ENCODE measurements at places on chromosomes 6 and 20.

DNA sequence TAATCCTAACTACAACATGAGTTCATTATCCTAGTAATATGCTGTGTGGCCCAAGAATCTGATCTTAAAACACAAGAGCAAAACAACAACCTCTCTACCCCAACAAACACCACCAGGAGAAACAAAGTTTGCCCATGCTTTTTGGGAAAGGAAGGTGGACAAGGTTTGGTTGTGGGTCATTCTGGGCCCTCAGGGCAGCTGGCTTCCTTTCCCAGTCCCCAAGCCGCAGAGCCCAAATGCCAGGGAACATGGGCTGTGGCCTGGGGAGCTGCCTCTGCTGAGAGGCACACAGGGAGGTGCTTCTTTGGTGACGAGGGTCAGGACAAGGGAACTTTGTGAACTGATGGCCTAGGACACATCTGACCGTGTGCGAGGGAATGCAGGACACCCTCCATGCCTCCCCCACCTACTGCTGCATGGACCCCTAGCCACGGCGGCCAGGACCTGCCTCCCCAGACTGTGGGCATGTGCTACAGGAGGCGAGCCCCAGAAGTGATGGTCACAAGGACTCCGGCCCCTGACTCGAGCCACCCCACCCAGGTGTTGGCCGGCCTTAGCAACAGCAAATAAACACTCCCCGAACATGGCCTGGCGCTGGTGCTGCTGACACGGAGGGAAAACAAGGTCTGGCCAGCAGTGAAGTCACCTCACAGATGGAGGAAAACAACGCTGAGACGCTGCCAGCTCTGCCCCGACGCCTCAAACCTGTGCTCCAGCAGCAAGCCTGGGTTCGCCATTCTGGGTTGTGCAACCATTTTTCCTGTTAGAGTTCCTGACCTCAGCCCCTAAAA is 55.6 kb downstream of the RRBP1 start:
- no peak for DNase-seq

GRCh38 chr6:154360476-154360875 is 3.9 kb upstream of the IPCEF1 start:
- no peak for DNase-seq

- DNase-seq = peak; percentile 31
These were observed 1023.3 kb downstream of the EYS start for GRCh38 chr6:64683682-64684081.

DNA sequence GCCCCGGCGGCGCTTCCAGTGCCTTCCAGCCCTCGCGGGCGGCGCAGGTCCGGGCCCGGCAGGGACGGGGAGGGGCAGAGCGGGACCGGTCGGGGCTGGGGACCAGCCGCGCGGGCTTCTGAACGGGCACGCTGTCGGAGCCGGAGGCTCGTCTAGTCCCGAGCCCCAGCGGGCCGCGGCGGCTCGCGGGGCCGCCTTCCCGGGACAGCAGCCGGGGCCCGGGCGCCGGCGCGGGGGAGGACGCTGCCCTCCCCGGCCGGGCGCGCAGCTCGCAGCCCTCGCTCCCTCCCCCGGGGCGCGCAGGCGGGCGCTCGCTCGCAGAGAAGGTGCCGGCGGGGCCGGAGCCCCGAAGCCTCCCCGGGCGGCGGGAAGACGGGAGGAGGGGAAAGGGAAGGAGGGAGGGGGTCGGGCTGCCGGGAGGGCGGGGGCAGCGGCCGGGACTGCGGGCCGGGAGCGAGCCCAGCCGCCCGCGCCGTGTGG is 696 bp upstream of the SIRPA start:
- peak; percentile 81 for DNase-seq

DNA sequence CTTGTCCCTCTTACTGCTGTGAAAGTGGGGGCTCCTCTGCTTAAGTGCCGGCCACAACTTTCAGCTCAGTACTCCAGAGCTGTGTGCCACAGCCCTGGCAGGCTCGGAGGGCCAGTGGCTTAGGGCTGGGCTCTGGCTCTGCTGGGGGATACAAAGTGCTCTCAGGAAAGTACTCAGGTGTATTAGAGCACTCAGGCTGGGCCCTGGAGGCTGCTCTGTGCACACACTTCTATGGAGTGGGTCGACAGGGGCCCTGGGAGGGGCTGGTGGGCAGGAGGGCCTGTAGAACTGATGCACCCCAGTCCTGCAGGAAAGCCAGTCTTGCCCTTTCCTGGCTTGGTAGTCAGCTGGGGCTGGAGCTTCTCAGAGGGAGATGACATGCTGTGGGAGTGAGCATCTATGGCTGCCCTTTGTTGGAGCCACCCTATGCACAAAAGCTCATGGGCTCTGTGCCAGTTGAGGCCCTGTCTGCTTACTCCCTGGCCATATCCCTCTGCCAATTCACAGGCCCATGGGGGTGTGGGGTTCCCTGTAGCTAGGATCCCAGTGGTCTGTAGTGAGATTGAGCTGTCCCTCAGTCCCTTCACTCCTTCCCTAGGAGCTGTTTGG is 22.0 kb downstream of the CENPW start:
- DNase-seq = no peak

GRCh38 chr20:35007413-35007812 is 51.7 kb downstream of the MYH7B start:
- DNase-seq = no peak

DNA sequence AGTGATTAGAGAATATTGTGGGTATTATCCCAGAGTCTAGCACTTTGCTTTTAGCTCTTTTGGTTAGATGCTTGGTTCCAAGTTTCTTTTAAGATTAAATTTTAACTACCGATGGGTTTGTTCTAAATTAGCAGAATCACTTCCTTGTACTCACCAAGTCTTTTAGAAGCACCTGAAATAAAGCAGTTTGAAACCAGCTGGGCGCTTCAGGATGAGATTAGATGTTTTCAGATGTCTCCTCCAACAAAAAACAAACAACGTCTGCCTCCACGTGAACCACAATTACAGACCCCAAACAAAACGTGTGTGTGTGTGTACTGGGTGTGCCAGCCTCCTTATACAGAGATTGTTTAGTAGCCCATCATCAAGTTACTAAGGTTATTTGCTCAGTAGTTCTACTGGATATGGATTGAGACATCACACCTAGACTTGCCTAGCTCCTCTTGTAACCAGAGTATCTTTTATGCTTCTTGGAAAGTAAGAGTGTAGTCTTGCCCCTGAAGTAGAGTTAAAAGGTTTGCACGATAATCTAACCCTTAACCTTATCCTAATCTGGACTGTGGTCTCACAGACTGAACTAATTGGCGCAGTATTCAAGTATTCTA is 2.3 kb downstream of the DSTN start:
- no peak for DNase-seq

- DNase-seq = no peak
These were observed 91.0 kb upstream of the MEI4 start for GRCh38 chr6:77561768-77562314.

GRCh38 chr6:52574709-52575501 is 2.0 kb downstream of the TRAM2 start:
- no peak for DNase-seq

- DNase-seq = no peak
These were observed 2.6 kb downstream of the TOP1 start for GRCh38 chr20:41031243-41031619.

GRCh38 chr6:2766767-2767656 is 1.8 kb downstream of the WRNIP1 start:
- DNase-seq = no peak

- no peak for DNase-seq
These were observed 52.6 kb upstream of the SYNJ2 start for GRCh38 chr6:157929076-157929475.

DNA sequence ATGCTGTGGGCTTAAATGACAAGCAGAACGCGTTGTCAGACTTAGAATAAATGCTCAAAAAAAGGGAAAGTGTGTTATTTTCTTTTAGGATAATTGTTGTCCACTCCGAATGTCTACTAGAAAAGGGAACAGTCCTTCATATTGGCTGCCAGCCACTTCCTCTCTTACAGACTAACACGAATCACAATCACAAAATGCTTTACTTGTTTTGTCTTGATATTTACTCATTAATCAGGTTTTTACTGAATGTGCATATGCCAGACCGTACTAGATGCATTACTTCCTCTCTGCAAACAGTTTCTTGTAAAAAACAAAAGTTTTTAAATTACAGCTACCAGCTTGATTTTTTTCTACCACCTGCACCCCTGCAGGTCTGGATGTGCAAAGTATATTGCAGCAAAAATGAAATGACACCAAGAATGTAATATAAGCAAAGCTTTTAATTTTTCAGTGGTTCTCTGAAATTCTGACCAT is 821 bp downstream of the DHX35 start:
- DNase-seq = no peak

DNA sequence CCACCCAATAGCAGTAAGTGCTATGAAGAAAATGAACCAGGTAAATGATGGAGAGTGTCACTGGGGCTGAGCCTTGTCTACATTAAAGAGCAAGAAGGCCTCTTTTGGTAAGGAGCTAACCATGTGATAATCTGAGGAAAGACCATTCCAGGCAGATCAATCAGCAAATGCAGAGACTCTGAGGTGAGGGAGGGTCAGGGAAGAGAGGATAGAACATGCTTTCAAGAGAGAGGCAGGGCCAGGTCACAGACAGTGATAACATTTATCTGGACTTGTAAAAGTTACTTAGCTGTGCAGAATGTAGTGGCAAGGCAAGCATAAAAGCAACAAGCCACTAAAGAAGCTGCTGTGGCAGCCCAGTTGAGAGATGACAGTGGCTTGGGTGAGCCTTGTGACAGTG is 197.3 kb downstream of the TASP1 start:
- no peak for DNase-seq

GRCh38 chr20:8932192-8933165 is 136.4 kb upstream of the PLCB4 start:
- DNase-seq = peak; percentile 34

DNA sequence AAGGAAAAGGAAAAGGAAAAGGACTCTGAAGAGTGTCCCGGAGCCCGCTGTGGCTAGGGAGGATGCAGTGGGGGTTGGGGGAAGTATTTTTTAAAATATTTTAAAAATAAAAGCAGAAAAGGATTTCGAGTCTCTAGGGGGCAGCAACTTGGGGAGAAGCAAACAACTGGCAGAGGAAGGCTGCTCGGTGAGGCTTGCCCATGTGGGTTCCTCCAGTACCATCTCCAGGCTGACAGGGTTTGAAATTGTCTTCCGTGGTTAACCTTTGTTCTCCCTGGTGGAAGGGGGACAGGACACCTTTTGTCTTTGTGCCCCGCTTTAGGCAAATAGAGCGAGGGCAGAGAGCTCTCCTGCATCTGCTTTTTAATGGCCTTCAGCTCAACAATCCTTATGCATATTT is 60.4 kb upstream of the SNX9 start:
- no peak for DNase-seq

DNA sequence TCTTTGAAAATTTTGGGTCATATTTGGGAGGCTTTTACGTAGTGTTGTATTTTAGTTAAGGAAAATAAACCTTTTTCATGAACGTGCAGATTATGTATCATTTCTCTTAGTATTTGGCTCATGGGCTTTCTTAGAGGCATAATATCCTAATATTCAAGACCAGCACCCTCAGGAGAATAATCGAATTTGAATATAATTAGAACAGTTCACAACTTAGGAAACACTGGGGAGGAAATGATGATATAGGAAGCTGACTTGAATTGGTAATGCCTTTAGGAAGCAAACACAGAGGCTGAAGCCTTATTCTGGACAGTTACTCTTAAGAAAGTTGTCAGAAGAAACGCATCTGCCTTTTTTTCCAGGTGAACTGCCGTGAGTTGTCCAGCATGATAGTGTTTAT is at the start of gene GFRAL:
GFRAL (plus strand) TSS at position 301 of the 400 bp plus-strand sequence; CDS start at position 387, 86 bp downstream.
- no peak for DNase-seq

DNA sequence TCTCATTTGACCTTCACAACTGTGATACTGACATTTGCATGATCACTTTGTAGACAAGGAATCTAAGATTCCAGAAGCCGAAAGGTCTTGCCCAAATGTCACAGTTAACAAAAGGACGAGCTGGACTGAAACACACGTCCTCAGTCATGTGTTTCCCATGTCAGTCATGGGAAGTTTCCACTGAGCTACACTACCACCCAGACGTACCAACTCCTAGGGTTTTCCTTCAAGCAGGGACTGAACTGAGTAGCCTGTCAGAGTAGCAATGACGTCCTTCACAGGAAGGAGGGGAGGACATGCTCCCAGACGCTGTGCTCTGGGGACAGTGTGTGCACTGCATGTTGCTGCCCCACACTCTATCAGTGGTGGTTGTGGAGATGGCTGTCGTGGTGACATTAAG is 215.8 kb upstream of the SMLR1 start:
- no peak for DNase-seq

DNA sequence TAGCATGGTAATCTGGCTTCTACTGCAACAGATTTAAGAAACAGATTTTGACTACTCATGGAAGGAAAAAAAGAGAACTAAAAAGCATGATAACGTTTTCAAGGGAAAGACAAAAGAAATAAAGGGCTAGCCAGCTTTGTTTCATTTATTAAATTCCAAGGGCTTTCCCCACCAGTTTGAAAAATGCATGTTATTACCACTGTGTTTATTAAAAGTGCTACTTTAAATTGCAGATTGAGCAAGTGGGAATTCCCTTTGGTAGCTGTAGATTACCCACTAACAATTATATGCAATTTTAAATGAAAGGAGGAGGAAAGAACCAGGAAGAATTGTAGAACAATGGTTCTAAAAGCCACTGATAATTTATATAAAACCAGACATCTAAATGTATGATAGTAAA is 40.6 kb upstream of the NHSL1 start:
- no peak for DNase-seq

DNA sequence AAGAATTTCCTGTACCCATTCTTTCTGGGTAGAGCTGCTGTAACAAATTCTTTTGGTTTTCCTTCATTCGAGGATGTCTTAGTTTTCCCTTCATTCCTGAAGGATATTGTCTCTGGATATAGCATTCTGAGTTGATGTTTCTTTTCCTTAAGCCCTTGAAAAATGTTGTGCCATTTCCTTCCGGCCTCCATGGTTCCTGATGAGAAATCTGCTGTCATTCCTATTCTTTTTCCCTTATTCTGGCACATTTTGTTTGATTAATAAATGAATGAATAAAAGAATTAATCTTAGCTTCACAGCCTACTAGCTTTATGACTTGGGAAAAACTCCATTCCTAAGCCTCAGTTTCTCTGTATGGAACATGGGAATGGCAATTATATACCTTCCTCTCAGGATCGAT is 173.1 kb downstream of the EYA2 start:
- DNase-seq = no peak

GRCh38 chr20:49283176-49283702 is 5.4 kb upstream of the ZNFX1 start:
- DNase-seq = no peak

DNA sequence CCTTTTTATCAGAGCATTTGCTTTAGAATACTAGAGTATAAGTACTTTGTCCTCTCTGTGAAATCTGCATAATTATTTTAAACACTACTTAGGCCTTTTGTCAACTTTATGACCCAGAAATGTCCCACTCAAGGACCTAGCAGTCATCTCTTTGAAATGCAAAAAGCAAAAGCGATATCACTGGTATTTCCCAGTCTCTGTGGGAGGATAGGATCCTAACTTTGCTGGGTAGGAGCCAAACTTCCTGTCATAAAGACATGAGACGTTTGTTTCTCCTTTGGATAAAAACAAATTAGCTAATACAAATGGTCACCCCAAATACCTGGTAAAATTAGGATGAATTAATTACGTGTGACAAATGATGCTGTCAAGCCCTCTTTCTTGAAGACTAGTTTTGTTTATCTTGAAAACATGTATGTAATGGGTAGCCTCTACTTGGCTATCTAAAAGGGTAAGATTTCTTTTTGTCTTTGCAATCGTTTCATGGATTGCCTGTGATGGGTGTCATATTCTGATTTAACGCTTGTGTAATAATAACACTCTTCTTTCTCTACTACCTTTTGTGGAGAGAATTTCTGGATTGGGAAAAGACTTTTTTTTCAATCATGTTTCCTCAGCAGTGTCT is 36.2 kb downstream of the DCDC2 start:
- no peak for DNase-seq

GRCh38 chr6:15843764-15844163 is 180.9 kb upstream of the DTNBP1 start:
- no peak for DNase-seq

GRCh38 chr6:136922685-136923006 is 545 bp downstream of the SLC35D3 start:
- DNase-seq = no peak
